Tibial nerve (tissue), 4 donors: ENCODE measurements at places on chromosomes 7 and 10. TPM values are rescaled to one million over a fixed set of nuclear protein-coding genes. Genes with fewer than 3 reads are reported as not detected.

The PVRIG gene
- total RNA-seq: 0.78 TPM

The EVX1 gene
- total RNA-seq: not detected

GRCh38 chr10:49458869-49459268 is 63.0 kb upstream of the DRGX start:
- DNase-seq: no peak

- DNase-seq: no peak
Observed at GRCh38 chr10:88974446-88975376, 15.9 kb upstream of the FAS start.

DNA sequence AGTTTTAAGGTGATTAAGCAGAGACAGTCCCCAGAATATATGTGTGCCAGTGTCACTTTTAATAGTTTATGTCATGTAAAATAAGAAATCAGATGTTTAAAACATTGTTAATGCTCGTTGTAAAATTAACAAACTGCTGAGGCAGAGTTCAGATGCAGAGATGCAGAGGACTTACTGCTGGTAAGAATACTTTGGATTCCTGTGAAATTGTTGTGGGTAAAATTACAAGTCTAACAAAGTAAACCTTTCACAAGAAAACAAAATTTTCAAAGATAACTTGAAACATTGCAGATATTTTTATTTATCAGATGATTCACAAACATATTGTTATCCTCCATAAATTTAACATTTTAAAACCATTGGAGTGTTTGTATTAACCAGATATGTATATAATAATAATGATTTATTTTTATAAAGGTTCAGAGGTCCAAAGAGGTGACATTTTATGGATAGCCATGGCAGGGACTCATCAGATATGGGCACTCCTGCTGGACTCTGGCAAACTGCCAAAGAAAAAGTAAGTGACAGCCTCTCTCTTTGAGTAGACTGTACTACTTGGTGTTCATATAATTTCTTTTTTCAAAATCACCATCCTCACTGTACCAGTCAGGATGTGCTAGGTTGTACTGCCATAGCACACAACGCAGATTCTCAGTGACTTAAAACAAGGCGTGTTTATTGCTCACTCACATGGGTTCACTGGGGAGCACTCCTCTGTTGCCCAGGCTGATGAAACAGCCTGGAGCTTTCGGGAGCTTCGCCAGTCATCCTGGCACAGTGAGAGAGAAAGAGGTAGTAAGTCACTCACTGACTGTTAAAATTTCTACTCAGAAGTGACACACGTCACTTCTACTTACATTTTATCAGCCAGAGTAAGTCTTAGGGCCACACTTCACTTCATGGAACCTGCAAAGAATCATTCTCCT is 43.5 kb downstream of the NHLRC2 start:
- DNase-seq: no peak
